SW480 (cell line): ENCODE measurements at places on chromosomes 11 and 22.

GRCh38 chr11:45974806-45975205 is 52.4 kb downstream of the LARGE2 start:
- no peak for DNase-seq

DNA sequence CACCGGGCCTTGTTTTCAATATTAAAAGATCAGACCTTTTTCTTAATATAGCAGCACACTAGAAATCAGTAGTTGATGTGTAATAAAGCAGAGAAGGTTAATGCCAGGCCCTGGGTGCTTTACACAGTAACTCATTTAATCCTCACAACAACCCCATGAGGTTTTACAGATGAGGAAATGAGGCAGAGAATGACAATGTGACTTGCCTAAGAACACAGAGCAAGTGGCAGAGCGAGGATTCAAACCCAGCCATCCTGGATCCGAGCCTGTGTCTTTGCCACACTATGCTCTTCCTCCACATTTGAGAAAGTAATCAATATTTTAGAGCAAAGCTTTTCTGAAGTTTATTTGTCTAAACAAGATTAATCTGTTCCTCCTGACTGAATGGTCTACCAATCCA is 7.2 kb downstream of the JAML start:
- DNase-seq, result no peak

GRCh38 chr11:5369789-5370188 is 13.8 kb upstream of the OR51M1 start:
- peak; percentile 33 for DNase-seq

DNA sequence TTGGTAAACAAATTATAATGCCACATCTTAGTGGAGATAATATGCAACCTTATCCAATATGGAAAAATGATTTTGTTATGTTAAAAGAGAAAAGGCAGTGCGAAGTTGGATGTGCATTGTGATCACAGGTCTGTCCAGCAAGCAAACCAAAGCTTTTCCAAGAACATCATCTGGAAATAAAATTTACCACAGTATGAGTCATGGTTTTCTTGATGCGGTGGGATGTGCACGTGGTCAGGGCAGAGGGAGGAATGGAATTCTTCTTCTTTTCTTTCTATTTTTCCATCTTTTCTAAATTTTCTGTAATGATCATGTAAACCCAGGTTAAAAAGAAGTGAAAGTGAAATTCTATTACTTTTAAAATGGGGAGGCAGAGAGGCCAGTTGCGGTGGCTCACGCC is 169.8 kb downstream of the C11orf91 start:
- peak; percentile 22 for DNase-seq
